ENCODE measurements at places on chromosomes 4 and X.
A peak's percentile ranks its signal among the peaks of the same experiment; 100 is the strongest.

DNA sequence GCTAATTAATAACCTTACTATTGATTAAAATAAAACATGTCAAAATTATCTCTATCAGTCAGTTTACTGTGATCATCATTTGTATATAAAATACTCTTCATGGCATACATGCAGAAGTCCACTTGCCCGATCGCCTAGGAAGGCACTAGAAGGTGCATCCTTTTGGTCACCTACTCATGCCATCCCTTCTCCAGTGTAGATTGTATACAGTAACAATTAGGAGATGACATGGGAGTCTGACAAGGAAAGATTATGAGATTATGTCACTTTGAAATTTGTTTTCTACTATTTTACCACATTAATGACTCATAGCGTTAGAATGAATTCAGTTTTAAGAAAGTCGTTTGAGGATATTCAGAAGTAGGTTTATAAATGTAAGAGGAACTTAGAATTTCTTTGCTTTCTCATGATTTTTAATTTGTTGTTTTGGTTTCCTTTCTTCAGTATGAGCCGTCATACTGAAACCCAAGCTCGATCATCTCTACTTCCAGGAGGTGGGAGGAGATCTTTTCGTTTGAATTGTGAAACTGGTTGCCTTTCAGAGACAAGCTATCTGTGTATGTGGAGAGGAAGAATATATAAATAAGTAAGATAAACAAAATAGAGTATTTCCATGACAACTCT, 51.1 kb upstream of the UNC5C start:
- DNase-seq, result no peak

GRCh38 chrX:104343428-104344129, 88.8 kb upstream of the ESX1 start:
- DNase-seq, result peak; percentile 11

DNA sequence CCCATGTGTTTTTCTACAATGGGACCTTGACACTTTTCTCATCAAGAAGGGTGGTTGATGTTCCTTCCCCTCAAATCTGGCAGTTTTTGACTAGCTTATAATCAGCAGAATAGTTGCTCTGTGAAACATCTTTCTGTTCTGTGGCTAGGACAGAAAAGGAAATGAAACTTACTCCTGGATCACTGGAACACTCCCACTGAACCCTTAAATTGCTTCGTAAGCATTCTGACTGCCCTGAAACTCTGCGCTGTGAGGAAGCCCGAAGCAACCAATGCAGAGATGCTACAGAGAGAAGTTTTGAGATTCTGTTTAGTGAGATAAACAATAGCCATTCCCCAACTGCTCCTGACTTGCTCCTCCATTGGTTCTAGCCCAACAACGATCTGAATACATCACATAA, 602.2 kb downstream of the CENPC start:
- DNase-seq, result peak; percentile 64

DNA sequence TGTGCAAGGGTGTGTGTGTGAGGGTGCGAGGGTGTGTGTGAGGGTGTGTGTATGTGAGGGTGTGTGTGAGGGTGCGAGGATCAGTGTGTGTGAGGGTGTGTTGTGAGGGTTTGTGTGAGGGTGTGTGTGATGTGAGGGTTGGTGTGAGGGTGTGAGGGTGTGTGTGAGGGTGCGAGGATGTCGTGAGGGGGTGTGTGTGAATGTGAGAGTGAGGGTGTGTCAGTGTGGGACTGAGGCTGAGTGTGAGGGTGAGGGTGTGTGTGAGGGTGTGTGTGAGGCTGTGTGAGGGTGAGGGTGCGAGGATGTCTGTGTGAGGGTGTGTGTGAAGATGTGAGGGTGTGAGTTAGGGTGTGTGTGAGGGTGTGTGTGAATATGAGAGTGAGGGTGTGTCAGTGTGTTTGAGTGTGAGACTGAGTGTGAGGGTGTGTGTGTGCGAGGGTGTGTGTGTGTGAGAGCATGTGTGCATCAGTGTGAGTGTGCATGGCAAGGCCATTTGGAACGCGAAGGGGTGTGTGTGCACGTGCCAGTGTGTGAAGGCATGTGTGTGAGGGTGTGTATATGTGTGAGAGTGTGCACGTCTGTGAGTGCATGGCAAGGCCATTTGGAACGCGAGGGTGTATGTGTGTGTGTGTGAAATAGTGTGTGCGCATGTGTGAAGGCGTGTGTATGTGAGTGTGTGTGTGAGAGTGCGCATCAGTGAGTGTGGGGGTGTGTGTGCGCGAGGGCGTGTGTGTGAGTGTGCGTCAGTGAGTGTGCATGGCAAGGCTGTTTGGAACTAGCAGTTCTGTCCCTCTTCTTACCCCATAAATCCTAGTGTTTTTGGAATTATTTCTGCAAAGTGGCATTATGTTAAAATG, 69.8 kb downstream of the RGS12 start:
- no peak for DNase-seq

GRCh38 chr4:185933078-185933581, 121.1 kb upstream of the SORBS2 start:
- no peak for DNase-seq

GRCh38 chr4:85166318-85166717, 199.8 kb upstream of the WDFY3 start:
- DNase-seq, result no peak

DNA sequence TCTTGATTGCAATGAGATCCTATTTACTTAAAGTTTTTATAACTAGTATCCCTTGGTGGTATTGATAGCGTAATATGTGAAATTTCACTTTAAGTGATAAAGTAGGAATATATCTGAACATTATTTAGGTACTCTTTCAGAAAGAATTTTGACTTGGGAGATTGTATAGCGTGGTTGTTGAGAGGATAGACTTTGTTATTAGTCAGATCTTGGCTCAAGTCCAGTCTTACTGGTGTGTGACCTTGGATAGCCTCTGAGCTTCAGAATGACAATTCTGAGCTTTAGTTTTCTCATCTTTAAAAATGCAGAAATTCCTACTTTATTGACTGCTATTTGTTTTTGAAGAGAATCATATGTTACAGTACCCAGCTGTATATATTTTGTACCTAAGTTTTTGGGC, 32.6 kb downstream of the DCK start:
- peak; percentile 45 for DNase-seq

- DNase-seq, result peak; percentile 3
Observed at GRCh38 chrX:20668550-20668949, 401.8 kb upstream of the RPS6KA3 start.

DNA sequence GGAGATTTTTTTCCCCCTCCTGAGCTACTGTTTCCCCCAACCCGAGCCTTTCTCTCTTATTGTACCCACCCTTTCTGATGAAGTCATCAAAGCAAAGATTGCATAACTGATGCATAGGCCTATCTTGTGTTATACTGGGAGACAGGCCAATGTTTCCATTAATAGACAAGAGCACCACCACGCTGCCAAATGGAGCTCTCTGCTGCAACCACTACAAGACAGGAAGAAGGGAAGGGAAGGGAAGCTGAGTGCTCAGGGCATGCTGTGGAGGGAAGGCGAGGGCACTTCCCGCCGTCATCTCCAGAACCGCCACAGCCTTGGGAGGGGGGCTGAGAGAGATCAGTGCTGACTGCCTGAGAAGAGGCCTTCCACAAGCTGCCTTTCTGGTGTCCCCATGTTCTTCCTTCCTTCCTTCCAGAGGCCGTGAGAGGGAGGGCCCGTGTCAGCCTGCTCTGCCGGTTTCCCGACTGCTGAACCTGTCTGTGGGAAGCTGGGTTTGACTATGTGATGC, 75.0 kb downstream of the MGST2 start:
- DNase-seq, result peak; percentile 93

DNA sequence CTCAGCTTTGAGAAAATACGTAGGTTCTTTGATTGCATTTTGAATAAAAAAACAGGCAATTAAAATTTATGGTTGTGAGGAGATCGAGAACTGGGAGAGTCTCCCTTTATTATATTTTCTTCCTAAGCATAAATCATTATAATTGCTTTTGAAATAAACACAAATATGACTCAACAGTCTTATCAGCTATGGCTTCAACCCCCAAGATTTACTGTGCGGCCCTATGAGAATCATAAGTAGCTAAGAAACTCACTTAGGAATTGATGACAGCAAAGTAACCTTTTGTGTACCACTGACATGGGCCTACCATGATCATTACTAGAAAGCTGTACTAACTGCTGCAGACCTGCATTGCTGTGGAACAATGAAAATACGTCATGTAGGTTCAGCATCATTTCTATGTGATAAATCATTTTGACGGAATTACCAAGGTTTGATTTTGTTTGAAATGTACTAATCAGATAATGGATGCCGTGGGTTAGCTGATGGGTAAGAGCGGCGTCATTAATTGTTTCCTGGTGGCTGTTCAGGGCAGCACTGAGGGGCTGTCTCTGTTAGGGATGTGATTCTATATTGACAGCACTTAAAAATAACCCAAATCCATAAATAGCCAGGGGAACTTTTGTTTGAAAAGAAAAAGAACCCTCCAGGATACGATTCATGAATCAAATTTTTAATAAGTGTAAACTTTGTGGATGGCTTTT, 51.5 kb upstream of the GPRIN3 start:
- no peak for DNase-seq

- no peak for DNase-seq
Observed at GRCh38 chr4:42488554-42488953, 91.3 kb downstream of the SHISA3 start.

DNA sequence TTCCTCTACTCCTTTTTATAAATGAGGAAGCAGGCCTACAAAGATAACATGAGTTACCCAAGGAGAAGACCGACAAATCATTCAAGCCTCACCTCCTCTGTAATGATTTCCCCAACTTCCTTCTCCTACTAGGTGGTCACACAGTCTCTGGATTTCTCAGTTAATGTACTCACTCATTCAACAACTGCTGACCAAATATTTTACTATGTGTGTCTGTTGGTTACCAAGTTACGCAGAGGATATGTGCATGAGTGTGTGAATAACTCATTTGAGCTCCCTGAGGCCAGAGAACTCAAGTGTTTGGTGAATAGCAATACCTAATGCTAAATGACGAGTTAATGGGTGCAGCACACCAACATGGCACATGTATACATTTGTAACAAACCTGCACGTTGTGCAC, 10.4 kb downstream of the CASK start:
- DNase-seq, result no peak
